Activated CD4-positive, alpha-beta T cell treated with anti-CD3 and anti-CD28 coated beads, Interleukin-10, Interleukin-2, amounts not matched to agents 100 ng/mL and 50 ng/mL, durations not matched to agents 16 hours and 8 hours (primary cell): ENCODE measurements at places on chromosomes 16 and 17.

- no peak for DNase-seq
Observed at GRCh38 chr17:82737967-82738877, 2.8 kb downstream of the FN3K start.

DNA sequence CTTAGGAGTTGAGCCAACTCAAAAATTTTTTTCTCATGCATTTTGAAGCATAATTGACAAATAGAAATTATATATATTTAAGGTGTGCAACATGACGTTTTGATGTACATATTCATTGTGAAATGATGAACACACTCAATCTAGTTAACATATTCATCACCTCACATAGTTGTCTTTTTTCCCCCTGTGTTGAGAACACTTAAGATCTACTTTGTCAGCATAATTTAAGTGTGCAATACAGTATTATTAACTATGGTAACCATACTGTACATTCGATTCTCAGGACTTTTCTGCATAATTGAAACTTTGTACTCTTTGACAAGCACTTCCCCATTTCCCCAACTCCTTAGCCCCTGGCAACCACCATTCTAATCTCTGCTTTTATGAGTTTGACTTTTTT is 192.2 kb upstream of the ZKSCAN2 start:
- no peak for DNase-seq

- no peak for DNase-seq
Observed at GRCh38 chr16:49307176-49307575, 25.5 kb upstream of the CBLN1 start.

DNA sequence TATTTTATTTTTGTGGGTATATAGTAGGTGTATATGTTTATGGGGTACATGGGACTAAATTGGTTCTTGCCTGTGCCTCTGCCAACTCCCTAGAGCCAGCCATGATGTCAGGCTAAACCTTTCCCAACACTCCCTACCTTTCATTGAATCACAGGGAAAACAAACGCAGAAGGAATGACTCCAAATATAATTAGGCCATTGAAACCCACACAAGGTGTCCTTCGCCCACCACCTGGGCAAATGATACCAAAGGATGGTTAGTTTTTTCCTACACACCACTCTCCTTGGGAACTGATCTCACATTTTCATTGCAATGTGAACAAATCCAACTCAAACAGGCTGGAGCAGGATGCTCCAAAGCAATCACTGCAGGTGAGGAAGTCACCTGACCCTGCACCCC is 27.5 kb downstream of the WSB1 start:
- no peak for DNase-seq

DNA sequence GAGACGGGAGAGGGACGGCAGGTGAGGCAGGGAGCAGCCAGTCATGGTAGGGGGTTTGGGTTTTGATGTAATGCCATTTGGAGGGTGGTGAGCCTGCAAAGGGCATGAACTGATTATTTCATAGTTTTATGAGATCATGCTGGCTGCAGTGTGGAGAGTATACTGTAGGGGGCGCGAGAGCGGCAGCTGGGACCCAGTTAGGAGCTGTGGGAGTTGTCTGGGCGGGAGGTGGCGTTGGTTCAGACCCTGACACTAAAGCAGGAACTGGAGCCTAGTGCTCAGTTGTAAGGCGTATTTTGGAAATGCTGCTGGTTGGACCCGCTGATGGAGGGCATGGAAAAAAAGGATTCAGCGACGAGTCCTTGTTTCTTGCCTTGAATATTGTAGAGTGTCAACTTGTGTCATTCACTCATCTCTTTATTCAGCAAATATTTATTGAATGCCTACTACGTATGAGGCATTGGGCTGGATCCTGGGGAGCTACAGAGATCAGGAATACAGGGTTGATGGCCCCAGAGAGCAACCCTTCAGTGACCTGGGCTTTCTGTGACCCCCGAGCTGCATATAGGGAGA is 23.7 kb upstream of the KDM8 start:
- peak; percentile 87 for DNase-seq

GRCh38 chr17:37884516-37884915 is 39.7 kb upstream of the TBC1D3K start:
- no peak for DNase-seq

- DNase-seq = no peak
Observed at GRCh38 chr17:27306276-27306835, 12.4 kb downstream of the WSB1 start.

GRCh38 chr17:32274101-32274500 is 8.5 kb downstream of the RHBDL3 start:
- DNase-seq = no peak

- no peak for DNase-seq
Observed at GRCh38 chr17:46831573-46832330, 13.3 kb upstream of the WNT3 start.

GRCh38 chr16:17552351-17552750 is 81.6 kb upstream of the XYLT1 start:
- DNase-seq = no peak

GRCh38 chr17:80503921-80504320 is 27.5 kb upstream of the NPTX1 start:
- no peak for DNase-seq

- no peak for DNase-seq
Observed at GRCh38 chr16:86729686-86730085, 151.3 kb downstream of the FOXL1 start.

GRCh38 chr16:28082624-28083023 is 19.1 kb upstream of the GSG1L start:
- no peak for DNase-seq

DNA sequence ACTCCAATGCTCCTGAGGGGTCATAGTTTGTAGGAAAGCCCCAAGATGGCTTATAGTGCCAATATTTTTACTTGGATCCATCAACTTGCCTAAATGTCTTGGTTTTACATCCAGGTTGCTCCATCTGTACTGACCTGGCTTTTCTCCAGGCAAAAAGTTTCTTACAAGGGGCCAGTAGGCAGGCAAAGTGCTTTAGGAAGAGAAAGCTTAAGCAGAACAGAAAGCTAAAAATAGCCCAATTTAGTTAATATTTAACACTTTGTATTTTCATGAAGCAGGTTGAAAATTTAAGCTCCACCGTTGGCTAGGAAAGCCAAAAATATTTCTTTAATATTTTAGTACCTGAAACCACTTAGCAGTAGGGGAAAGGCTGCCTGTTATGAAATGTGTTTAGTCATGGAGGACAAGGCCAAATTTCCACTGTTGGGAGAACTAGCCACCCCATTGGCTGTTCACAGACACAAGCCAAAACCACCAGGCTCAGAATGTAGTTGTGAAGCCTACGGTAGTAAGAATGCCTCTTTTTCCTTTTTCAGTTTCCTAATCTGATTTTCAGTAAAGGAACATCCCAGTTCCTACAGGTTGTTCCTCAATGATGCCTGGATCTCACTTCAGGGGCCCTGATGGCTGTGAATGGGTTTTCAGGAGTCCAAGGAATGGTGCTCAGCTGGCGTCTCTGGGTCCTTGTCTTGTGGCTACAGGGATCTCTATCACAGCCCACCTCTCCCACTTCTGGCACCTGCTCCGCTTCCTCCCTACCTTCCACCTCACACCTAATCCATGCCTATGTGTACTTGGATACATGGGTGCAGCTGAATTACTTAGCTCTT is 324.8 kb downstream of the PMP22 start:
- no peak for DNase-seq

GRCh38 chr17:59914274-59914854 is 21.4 kb downstream of the RPS6KB1 start:
- peak; percentile 47 for DNase-seq

- no peak for DNase-seq
Observed at GRCh38 chr17:7228920-7229319, 5.4 kb downstream of the DVL2 start.

DNA sequence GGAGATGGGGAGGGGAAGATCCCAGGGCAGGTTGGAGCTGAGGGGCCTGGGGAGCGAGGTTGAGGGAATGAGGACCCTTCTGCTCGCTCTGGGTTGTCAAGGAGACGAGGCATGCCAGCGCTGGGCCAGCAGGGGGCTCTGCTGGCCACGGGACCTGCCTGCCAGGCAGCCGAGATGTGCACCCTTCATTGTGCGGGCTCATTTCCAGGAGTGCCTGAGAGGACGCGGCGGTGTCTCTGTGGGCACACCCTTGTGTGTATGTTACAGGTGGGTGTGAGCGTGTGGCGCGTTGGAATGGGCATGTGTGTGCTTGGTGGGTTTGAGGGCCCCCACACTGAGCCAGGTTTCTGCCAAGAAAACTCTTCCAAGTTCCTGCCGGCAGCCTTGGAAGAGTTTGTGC is 15.9 kb downstream of the ARHGAP23 start:
- DNase-seq = peak; percentile 61

DNA sequence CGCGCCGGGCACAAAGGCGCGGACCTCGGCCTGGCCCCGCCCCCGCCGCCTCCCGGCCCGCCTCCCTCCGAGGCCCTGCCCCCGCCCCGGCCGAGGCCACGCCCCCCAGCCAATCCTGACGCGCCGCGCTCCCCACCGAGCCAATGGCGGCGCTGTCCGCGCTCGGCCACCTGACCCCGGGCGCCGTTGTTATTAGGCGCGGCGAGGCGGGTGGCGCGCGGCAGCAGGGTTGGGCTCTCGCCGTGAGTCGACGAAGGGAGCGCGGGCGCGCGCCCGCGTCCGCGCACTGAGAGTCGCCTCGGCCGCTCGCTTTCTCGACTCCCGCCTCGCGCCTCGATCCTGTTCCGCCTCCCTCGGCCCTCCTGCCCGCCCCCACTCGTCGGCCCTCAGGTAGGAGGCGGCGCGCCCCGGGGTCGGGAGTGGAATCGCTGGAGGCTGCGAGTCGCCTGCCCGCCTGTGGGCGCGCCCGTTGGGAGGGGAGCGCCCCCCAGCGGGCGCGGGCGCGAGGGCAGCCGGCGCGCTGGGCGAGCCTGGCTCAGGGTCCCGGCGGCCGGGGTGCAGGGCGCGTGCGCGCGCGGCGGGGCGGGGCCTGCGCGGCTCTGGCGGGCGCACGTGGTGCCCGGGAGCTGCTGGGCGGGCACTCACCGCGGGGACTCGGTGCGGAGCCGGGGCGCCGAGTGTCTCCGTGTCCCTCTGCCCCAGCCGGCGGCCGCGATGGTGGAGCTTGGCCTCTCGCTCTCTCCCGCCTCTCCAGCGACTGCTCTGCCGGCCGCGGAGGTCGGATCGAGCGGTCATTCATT is 405 bp upstream of the CBLN1 start:
- DNase-seq = peak; percentile 89

GRCh38 chr17:73991260-73991659 is 212.2 kb upstream of the RPL38 start:
- DNase-seq = no peak

DNA sequence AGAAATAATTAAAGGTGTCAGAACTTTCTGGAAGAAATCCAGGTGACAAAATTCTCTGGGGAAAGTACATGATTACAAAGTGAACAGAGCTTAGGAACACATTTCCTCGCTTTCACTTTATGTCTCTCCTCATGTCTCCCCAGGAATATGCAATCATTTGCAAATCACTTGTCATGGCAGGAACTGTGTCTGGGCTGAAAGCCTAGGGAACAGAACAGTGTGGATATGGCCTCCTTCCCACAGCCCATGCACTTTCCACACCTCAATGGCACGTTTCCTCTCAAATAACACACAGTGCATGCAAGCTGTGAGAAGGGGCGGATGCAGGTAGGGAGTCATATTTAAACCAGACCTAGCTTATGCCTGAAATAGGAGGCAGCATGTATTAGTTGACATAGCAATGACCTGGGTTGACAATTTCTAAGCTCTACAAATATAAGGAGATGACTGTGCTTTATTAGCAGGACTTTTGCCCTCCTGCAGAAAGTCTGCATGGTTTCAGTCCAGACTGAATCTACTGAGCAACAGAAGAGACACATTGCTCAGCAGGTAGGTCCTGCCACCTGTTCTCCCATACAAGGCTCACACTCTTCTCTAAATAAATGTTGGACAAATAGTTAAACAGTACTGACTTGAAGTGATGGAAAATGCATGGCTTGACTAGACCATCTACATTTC is 236.0 kb upstream of the ELAC2 start:
- DNase-seq = no peak

DNA sequence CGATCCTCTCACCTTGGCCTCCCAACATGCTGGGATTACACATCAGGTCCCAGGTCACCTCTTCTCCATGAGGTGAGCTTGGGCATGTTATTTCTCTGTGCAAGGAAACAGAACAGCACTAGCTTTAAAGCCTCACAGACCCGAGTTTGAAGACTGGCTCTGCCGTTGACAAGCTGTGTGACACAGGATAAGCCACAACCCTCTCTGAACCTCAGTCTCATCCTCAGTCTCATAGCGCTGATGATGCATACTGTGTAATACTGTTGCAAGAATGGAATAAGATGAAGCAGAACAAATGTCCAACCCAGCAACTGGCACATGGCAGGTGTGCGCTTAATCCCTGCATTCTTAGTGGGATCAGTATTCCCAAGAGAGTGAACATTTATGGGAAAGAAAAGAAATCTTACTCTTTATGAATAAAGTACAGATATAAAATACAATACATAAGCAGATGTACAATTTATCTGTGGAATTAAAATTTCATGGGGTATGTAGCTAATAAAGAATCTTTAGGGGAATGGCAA is 43.5 kb downstream of the ABAT start:
- no peak for DNase-seq

DNA sequence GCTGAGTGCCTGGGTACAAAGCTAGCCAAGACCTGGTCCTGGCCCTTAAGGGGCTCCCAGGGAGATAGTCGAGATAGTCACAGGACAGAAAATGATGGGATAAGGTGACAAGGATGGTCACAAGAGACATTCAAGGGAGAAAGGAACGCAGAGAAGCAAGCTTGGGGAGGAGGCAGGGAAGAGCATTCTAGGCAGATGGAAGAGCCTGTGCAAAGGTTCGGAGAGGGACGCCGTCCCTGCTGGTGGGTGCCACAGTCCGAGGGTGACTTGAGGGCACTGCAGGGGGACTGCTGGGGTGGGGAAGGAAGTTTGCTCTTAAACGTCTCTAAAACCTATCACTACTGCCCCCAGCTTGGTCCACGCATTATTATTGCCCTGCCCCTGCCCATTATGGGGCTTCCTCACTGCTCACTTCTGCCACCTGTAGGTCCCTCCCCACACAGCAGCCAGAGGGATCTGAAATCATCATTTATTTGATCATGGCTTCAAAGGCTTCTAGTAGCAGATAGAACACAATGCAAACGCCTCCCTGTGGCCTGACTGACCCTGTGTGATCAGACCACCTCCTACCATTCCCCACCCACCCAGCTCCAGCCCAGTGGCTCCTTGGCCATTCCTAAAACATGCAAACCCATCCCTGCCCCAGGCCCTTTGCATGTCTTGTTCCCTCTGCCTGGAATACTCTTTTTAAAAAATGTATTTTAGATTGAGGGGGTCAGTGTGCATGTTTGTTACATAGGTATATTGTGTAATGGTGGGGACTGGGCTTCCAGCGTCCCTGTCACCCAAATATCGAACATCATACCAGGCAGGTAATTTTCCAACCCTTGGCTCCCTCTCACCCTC is 60.3 kb downstream of the RMI2 start:
- peak; percentile 61 for DNase-seq

GRCh38 chr17:48592577-48592976 is 1.0 kb downstream of the HOXB5 start:
- DNase-seq = peak; percentile 20
